Thymus (tissue), 14 donors: ENCODE measurements at places on chromosomes 12 and 14.

- DNase-seq: no peak
Measured at GRCh38 chr12:108543652-108544051, 17.3 kb downstream of the SART3 start.

DNA sequence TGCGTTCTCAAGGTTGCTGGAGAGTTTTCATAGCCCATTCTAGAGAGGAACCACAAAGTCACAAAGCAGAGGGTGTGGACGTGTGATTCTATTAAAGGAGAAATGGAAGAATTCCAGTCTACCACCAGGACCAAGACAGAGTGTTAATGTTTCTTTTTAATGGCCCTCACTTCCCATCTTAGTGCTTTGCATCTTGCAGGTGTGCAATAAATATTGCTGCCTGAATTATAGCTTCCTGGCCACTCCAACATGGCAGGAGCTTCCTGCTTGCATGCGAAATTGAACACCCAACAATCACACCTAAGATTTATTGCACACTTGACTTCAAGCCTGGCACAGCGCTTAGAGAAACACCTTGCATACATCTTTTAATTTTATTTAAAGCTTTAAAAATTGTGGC lies 22.4 kb upstream of the PPP1CC start:
- no peak for DNase-seq

GRCh38 chr12:47570151-47570550 lies 135.7 kb downstream of the RPAP3 start:
- no peak for DNase-seq

DNA sequence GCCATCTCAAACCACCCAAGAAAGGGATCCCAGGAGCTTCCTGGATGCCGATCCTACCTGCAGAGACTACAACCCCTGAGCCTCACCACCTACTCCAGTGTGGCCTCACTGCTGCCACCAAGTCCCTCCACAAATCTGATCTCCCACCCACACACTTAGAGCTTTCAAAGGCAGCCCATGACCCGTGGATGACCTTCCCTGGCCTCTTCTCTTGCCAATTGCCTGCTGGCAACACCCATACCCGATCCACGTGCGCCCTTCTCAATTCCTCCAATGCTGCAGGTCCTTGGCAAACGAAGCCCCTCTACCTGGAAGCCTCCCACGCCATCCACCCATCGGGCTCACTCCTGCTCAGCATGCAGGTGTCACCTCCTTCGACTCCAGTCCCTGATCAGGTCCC lies 30.7 kb downstream of the HVCN1 start:
- no peak for DNase-seq

GRCh38 chr14:83883732-83884131 lies 1646.2 kb upstream of the FLRT2 start:
- no peak for DNase-seq

DNA sequence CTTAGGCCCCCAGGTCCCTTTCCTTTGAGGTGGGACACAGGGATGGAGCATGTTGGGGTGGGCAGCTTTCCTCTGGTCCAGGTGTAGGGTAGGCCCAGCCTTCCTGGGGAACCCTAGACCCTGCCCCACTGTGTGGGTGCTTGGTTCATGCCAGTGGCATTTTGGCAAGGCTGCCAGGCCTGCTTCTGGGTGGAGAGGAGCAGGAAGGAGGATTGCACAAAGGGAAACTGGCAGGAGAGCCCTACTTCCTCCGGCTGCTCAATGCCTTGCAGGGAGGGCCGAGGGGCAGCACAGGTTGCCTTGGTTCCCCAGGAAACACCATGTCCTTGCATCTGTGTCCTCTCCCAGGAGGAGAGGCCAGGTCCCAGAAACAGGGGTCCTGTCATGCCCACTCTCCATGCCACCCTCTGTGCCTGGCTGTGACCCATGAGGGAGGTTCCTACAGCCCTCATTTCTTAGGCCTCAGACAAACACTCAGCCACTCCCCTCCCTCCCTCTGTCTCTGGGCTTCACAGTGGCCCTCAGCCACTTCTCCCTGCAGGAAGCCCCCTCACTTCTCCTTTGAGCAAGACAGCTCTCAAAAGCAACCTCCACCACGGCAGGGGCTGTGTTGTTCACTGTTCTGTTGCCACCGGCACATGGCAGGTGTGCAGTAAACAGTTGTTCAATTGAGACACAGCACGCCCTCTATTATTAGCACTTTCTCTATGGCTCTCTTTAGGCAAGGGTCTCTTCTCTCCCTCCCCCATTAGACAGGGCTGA lies 6.8 kb upstream of the KRT80 start:
- DNase-seq: no peak

DNA sequence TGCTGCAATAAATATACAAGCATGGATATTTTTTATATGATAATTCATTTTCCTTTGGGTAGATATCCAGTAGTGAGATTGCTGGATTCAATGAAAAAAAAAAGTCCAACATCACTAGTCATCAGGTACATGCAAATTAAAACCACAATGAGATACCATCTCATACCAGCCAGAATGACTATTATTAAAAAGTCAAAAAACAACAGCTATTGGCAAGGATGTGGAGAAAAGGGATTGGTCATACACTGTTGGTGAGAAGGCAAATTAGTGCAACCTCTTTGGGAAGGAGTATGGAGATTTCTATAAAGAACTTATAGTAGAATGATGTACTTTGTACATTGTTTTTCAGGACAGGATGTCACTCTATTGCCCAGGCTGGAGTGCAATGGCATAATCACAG lies 531.2 kb upstream of the MGAT4C start:
- DNase-seq: no peak

- DNase-seq: no peak
Measured at GRCh38 chr14:32601906-32602305, 272.8 kb downstream of the AKAP6 start.

DNA sequence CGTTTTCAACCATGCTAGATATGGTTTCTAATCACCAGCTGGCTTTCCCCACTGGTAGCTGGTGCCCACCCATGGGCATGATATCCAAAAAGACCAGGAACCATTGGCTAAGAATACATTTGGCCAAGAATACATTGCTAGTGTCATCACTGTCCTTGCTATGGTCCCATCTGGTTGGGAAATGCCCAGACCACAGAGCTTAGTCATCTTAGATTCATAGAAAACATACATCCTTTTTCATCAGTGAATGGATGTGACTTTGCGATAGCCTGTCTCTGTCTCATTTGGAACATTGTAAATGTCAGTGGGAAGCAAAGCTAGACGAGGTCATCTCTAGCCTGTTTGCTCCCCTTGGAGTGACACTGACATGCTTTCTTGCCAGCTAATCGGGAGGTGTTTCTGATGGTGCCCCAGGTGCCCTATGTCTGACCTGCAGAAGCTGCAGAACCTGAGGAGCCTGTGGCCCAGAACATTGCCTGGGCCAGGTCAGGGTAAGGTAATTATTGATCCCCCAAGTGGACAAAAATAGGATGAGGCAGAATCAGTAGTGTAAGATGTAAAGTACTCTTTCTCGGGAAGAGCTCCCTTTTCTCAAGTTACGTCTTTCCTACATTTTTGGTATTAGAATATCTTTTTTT lies 194.8 kb downstream of the SLC41A2 start:
- DNase-seq: no peak

GRCh38 chr14:76329154-76329928 lies 46.6 kb upstream of the ESRRB start:
- no peak for DNase-seq
